Neural progenitor cell (in vitro differentiated cells): ENCODE measurements at places on chromosomes 16 and 17.

- H3K4me1 ChIP-seq: no peaks in the 10 kb centered on the region
- DNase-seq: no peak
- H3K4me3 ChIP-seq: no peak overlapping the region
- no peak overlapping the region for H3K27ac ChIP-seq
- peaks cover 24% of the 10 kb centered on the region for H3K27me3 ChIP-seq
- no peaks in the 10 kb centered on the region for H3K36me3 ChIP-seq
These were observed 6.1 kb upstream of the PDP2 start for GRCh38 chr16:66874079-66874775.

DNA sequence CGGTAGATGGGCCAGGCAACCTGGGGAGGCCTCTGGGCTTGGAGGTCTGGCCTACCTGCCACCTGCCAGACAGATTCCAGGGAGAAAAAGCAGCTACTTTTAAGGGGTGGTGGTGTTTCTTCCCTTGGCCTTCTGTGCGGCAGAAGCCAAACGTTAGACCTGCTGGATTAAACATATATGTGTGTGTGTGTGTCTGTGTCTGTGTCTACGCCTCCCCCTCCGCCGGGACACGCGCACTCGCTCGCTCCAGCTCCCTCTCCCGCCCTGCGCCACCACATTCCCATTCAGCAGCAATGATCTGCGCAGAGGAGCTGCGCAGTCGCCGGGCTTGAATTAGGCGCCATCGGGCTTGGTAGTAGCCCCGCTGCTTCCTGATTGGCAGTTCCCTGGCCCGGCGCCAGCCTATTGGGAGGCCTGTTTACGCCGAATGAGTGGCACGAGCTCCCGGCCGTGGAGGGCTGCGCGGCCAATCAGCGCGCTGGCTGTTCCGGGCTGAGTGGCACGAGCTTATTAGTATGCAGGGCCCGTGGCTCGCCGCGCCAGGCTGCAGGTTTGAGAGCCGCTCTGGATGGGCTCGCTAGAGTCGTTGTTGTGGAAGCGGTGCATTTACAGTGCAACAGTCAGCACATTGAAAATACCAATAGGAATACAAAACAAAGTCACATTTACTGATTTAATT, at the start of gene BAHCC1:
Gene BAHCC1, plus strand, starts transcription at position 537 of the 679 bp plus-strand sequence. CDS start 4,283 bp downstream, outside the sequence.
- peak within 1 kb of the TSS; percentile 96 for H3K4me3 ChIP-seq
- no peaks in the 10 kb centered on the region for H3K36me3 ChIP-seq
- peak; percentile 100 for DNase-seq
- peaks cover 33% of the 10 kb centered on the region for H3K4me1 ChIP-seq
- H3K27ac ChIP-seq: peak within 1 kb of the TSS; percentile 100

GRCh38 chr17:80969030-80969673, 22.5 kb upstream of the CHMP6 start:
- H3K27ac ChIP-seq: no peak overlapping the region
- H3K27me3 ChIP-seq: no peaks in the 10 kb centered on the region
- no peaks in the 10 kb centered on the region for H3K36me3 ChIP-seq
- no peak overlapping the region for H3K4me3 ChIP-seq
- no peak for DNase-seq
- H3K4me1 ChIP-seq: peaks cover 19% of the 10 kb centered on the region

- H3K27me3 ChIP-seq: no peaks in the 10 kb centered on the region
- H3K4me1 ChIP-seq: peaks cover 15% of the 10 kb centered on the region
- H3K27ac ChIP-seq: no peak overlapping the region
- no peaks in the 10 kb centered on the region for H3K36me3 ChIP-seq
These were observed 203.5 kb upstream of the TNRC6C start for GRCh38 chr17:77754956-77755355.

- H3K27ac ChIP-seq: no peak overlapping the region
- peaks cover 32% of the 10 kb centered on the region for H3K27me3 ChIP-seq
- H3K36me3 ChIP-seq: no peaks in the 10 kb centered on the region
- DNase-seq: no peak
These were observed 8.5 kb downstream of the MMP28 start for GRCh38 chr17:35786941-35787432.

GRCh38 chr17:44279666-44280391, 11.9 kb upstream of the SLC4A1 start:
- no peak overlapping the region for H3K4me3 ChIP-seq
- no peaks in the 10 kb centered on the region for H3K27me3 ChIP-seq
- H3K36me3 ChIP-seq: no peaks in the 10 kb centered on the region
- no peak for DNase-seq
- H3K27ac ChIP-seq: no peak overlapping the region
- no peaks in the 10 kb centered on the region for H3K4me1 ChIP-seq

DNA sequence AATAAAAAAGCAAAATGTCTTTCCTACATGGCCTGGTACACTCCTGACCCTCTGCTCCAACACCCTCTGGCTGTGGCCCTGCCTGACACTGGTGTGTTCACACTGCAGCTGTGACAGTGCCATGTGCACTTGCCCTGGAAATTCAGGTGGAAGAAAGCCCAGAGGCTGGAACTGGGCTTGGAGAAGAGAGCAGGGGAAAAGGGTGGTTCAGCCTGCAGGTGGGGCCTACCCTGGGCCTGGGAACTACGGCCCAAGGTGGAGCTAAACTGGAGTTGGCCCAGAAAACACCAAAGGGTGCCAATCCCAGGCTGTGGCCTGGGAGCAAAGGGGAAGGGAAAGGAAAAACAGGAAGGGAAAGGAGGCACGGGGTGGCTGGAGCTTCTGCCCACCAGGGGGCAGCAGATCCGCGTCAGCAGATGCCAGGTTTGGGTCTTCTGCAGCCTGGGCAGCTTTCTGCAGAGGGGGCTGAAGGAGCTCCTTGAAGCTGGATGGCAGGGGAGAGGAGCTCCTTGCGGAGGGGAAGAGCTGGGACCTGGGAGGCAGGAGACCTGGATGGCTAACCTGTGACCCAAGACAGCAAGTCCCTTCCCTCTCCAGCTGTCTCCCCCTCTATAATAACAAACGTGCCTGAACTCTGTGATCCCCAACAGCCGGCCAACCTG, 15.4 kb upstream of the CTCF start:
- H3K27me3 ChIP-seq: no peaks in the 10 kb centered on the region
- DNase-seq: peak; percentile 86
- no peaks in the 10 kb centered on the region for H3K4me1 ChIP-seq
- no peaks in the 10 kb centered on the region for H3K36me3 ChIP-seq

DNA sequence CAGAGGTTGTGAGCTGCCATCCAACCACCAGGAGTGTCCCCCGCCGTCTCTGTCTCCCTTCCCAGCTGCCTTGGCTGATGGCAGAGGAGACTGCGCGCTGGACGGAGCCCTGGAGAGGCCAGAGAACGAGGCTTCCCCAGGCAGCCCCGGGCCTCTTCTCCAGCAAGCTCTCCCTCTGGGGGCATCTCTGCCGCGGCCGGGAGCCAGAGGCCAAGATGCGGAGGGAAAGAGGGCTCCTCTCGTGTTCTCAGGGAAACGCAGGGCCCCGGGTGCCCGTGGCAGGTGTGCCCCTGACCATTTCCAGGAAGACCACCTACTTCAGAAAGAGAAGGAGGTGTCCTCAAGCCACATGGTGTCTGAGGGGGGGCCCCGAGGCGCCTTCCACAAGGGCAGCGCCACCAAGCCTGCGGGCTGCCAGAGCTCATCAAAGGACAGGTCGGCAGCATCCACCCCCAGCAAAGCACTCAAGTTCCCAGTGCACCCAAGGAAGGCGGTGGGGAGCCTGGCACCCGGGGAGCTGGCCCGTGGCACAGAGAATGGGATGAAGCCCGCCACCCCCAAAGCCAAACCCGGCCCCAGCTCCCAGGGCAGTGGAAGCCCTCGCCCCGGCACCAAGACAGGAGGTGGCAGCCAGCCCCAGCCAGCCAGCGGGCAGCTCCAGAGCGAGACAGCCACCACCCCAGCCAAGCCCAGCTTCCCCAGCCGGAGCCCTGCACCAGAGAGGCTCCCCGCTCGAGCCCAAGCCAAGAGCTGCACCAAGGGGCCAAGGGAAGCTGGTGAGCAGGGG, 14.8 kb upstream of the ZFPM1 start:
- H3K27me3 ChIP-seq: peaks cover 8% of the 10 kb centered on the region
- H3K4me1 ChIP-seq: peaks cover 10% of the 10 kb centered on the region
- H3K27ac ChIP-seq: no peak overlapping the region
- DNase-seq: no peak
- no peaks in the 10 kb centered on the region for H3K36me3 ChIP-seq
- H3K4me3 ChIP-seq: no peak overlapping the region

DNA sequence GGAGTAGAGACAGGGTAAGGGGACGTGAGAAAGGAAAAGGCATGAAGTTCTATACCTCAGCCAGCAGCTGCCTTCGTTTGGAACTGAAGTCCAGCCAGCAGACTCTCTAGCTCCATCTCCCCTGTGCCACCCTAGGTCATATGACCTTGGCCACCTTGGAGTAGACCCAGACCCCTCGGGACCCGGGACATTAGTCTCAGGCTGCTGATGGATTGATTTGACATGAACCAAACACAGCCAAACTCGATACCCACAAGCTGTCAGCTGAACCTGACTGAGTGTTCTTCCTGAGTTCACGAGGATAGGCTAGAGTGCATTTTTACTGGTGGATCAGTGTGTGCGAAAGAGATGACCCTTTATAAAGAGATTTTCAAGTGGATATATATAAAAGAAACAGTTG, 68.5 kb downstream of the YPEL2 start:
- H3K36me3 ChIP-seq: no peaks in the 10 kb centered on the region
- no peak overlapping the region for H3K27ac ChIP-seq
- DNase-seq: no peak
- no peaks in the 10 kb centered on the region for H3K27me3 ChIP-seq

DNA sequence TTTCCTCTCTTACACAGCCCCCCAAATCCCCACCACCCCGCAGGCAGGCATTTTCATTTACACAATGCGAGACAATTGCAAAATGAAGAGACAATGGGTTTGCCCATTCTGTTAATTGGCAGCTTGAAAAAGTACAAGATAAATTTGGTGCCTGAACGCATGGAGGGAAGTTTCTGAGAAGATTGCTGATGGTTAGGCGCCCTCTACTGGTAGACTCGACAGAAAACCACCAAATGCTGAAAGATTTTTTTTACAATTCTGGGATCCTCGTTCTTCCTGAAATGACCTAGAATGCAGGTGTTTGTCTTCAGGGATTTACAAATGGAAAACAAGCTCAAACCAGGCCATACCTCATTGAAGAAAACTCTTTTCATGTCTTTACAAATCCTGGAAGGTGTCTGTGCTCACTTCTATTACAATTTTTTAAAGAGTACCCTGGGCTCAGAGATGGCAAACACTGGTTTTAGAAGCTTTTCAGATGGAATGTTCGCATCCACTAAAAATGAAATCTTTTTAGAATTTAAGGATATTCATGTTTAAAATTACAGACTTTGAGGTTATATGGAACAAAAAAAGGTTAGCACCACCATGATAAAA, 338.5 kb downstream of the PMP22 start:
- DNase-seq: peak; percentile 86
- H3K27me3 ChIP-seq: no peaks in the 10 kb centered on the region
- peaks cover 10% of the 10 kb centered on the region for H3K4me1 ChIP-seq

GRCh38 chr17:29256735-29257466, 10.2 kb downstream of the CRYBA1 start:
- H3K4me3 ChIP-seq: no peak overlapping the region
- H3K27me3 ChIP-seq: no peaks in the 10 kb centered on the region
- peaks cover 20% of the 10 kb centered on the region for H3K36me3 ChIP-seq
- H3K27ac ChIP-seq: peak overlapping the region; percentile 17

GRCh38 chr16:89934611-89935553, 11.7 kb downstream of the TUBB3 start:
- no peaks in the 10 kb centered on the region for H3K36me3 ChIP-seq
- no peak for DNase-seq
- no peaks in the 10 kb centered on the region for H3K27me3 ChIP-seq
- H3K4me1 ChIP-seq: no peaks in the 10 kb centered on the region
- H3K27ac ChIP-seq: no peak overlapping the region

DNA sequence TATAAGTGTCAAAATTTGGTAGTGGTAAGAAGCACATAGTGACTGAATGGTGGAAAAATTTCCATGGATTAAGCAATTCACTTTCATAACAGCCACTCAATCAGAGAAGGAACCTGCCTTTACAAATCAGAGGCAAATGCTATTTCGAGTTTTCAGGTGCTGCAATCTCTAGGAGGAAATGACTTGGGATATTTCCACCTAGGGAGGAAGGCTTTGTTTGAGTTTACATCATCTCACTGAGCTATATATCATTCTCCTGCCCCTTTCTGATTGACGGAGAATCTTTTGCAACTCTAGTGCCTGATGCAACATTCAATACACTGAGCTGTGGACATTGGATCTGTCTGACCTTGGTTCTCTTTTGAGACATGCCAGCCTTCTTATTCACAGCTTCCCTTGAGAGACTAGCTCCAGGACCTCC, 26.3 kb downstream of the MARCHF10 start:
- no peaks in the 10 kb centered on the region for H3K36me3 ChIP-seq
- H3K27ac ChIP-seq: no peak overlapping the region
- H3K4me3 ChIP-seq: no peak overlapping the region
- no peaks in the 10 kb centered on the region for H3K4me1 ChIP-seq

- H3K27me3 ChIP-seq: no peaks in the 10 kb centered on the region
- peaks cover 24% of the 10 kb centered on the region for H3K4me1 ChIP-seq
- H3K27ac ChIP-seq: no peak overlapping the region
- DNase-seq: no peak
These were observed 3.5 kb upstream of the ADGRG1 start for GRCh38 chr16:57624806-57625500.

- H3K4me1 ChIP-seq: peaks cover 36% of the 10 kb centered on the region
- no peak for DNase-seq
- H3K27ac ChIP-seq: no peak overlapping the region
- H3K27me3 ChIP-seq: peaks cover 29% of the 10 kb centered on the region
These were observed 1.9 kb upstream of the CPD start for GRCh38 chr17:30376621-30377452.

DNA sequence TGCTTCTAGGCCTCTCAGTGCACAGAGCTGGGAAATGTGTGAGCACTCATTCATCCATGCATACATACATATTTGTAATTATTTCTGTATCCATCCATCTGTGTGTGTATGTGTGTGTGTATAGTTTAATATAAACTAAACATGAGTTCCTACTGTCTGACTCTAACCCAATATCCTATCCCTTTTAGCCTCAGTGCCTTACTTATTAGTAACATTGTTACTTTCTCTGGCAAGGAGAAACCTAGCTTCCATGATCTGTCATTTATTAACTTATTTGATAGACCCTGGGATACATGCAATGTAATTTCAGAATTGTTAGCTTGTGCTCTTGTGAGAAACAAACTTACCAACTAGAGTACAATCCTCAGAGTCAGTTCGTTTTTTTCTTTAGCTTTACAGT, 59.0 kb upstream of the WSCD1 start:
- no peak overlapping the region for H3K27ac ChIP-seq
- no peaks in the 10 kb centered on the region for H3K4me1 ChIP-seq
- H3K27me3 ChIP-seq: no peaks in the 10 kb centered on the region
- no peak overlapping the region for H3K4me3 ChIP-seq
- no peaks in the 10 kb centered on the region for H3K36me3 ChIP-seq

DNA sequence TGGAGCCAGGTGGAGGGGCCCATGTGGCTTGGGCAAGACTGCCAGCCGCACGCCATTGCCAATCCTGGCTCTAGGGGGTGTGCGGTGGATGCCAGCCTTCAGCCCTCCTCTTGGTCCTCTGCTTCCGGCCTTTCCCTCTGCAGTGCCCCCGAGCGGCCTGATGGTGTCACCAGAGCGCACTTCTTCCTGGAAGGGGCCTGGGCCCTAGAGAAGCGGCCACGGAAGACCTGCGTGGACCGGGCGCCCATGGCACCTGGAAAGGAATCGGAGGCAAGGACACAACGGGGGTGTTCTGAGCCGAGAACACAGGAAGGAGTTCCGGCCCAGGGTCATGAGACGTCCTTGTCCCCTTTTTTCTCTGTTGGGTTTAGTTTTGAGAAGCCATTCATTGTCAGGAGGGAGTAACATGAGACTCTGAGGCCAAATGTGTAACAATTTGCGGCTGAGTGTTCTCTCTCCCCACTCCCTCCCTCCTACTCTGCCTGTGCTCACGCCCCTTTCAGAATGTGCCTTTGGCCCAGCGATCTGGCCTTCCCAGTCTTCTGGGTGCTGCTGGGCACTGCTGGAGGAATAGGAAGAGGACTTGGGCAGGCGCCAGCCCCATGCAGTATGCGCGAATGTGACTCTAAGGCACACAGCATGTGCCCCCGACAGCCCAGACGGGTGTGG, 92.8 kb downstream of the IRX3 start:
- no peaks in the 10 kb centered on the region for H3K36me3 ChIP-seq
- DNase-seq: peak; percentile 83
- H3K4me1 ChIP-seq: peaks cover 10% of the 10 kb centered on the region
- no peak overlapping the region for H3K27ac ChIP-seq
- H3K4me3 ChIP-seq: peak overlapping the region; percentile 16
